ENCODE measurements at places on chromosomes 16 and 17.

DNA sequence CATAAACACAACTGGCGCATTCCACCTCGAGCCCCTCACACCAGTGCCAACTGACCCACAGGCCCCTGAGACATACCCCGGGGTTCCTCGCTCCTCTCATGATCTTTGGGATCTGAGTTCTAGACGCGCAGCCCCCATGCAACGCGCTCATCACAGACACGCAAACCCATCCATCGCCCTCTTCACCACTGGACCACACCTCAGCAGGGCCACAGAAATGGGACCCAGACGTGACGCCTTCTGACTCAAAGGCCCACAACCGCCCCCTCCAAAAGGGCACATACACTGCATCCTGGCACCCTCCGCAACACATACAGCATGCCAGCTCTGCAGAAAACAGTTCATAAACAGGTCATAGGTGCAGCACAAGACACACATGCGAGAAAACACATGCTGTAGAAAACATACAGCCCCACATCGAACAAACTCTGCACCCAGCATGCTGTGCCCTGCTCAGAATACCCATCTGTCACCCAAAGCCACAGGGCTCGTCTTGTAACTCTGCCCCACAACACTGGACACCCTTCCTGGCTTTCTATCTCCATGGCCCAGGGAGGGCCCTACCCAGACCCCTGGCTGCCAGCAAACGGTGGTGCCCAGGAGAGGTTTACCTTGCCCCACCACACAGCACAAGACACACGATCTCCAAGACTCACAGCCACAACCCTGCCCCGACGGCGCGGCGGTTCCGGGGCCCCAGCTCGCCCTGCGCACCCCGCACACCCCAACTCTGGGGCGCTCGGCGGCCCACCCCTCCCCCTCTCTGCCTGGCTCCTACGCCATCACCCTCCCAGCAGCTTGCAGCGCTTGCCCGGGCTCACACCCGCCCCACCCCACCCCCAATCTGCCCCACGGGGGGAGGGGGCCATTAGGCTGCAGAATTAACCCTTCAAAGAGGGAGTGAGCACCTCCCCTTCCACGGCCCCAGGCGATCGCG lies 887 bp downstream of the ZBTB4 start:
- no peak for DNase-seq

GRCh38 chr16:73069581-73070262 lies 21.8 kb upstream of the ZFHX3 start:
- DNase-seq = no peak

DNA sequence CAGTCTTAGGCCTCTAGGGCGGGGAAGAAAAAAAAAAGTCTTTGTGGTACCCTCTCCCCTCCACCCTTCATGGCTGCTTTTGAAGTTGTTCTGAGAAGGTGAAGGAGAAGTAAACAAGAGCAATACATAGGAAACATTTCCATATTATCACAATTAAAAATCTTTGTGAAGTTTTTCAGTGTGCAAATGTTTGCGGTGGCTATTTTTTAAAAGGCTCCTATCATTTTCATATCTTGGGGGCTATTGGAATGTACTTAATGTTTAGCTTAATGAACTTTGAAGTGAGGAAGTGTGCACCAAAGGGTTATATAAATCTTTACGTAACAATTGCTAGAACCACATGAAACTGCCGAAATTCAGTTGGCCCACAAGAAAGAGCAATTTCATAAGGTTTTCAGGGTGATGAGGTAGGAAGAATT lies 7.6 kb downstream of the NOL11 start:
- DNase-seq = no peak

GRCh38 chr16:83328936-83329335 lies 478.8 kb upstream of the HSBP1 start:
- no peak for DNase-seq

DNA sequence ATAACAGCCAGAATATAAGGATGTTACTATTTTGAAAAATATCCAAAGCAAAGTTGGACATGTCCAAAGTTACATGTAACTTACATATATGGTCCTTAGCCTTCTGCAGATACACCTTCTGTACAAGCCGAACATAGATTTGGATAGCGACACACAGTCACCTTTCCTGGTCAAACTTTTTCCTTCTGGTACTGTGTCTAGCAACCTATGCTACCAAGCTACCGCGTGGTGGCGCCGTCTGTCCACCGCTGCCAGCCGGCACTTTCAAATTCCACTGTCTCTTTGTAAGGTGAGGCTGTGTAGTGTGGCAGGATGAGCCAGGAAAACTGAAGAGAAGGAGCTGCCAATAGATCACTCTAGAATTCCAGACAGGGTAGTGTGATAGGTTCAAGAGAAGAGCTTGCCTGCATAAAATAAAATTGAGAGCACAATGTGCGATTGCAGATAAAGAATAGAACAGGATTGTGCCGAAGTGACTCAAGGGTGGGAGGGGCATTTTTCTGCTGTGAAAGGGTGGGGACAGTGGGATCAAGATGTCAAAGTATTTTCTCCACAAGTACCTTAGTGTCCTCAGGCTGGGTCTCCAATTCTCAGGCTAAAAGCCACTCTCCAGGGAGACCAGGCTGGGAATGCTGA lies 366.9 kb downstream of the SLC39A11 start:
- DNase-seq = peak; percentile 51

DNA sequence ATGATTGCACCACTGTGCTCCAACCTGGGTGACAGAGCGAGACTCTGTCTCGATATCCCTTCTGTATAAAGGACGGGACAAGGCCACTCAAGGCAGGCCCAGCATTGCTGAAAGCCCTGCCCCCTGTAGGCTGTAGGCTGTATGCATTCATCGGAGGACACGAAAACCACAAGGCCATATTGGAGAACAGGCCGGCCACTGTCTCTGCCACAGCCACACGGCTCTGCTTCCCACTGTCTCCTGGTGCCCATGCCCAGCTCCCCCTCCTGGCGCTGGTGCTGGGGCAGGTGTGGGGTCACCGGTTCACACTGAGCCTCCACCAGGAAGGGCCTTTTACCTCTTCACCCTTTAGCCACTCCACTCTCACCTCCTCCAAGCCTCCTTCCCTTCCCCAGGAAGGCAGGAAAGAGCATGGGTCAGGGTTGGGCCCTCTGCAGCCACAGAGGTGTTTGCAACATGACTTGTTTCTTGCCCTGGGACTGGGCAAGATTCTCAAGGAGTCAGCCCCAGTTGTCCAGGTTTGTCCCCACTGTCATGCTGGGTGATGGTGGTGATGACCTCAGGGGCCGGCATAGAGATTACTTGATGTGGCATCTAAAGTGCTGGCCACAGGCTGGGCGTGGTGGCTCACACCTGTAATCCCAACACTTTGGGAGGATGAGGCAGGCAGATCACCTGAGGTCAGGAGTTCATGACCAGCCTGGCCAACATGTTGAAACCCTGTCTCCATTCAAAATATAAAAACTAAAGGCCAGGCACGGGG lies 5.3 kb upstream of the NTN3 start:
- no peak for DNase-seq

DNA sequence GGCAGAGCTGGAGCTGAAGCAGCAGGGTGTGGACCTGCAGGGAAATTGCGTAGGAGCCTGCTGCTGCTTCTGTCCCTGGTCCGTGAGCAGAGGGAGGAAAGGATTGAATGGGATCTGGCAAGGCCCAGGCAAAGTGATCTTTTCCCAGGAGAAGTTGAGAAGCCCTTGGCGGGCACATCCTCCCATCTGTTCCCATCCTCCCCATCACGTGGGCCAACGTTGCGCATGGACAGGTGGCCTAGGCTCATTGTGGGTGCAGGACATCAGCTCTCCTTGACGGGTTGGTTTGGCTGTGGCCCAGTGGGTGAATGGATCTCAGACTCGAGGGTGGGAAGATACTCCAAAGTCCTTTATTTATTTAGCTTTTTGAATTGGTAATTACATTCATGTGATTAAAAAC lies 29.4 kb upstream of the POLR3E start:
- no peak for DNase-seq

- no peak for DNase-seq
These were observed 31.2 kb downstream of the CDH3 start for GRCh38 chr16:68676113-68676860.

- no peak for DNase-seq
These were observed 684.1 kb upstream of the C16orf82 start for GRCh38 chr16:26382586-26382985.

DNA sequence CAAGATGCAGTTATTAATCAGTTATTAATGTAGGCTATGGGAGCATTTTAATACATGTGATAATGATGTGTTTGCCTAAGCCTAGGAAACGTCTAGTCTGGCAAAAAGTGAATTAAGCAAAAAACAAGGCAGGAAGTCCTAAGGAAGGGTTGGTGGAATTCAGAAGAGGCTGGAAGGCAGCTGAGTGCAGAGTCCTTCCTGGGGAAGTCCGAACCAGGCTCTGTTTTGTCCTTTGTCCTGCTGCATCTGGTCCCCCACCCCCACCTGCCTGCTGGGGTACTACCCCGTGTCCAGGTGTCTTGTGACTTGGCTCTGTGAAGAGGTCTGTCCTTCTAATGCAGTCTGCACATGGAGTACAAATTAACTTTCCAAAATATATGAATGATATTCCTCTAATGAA lies 1.5 kb upstream of the MYH10 start:
- peak; percentile 46 for DNase-seq

- DNase-seq = no peak
These were observed 28.1 kb upstream of the ADAMTS18 start for GRCh38 chr16:77462894-77463293.

- DNase-seq = no peak
These were observed 293.2 kb upstream of the MON1B start for GRCh38 chr16:76897816-76898215.

- no peak for DNase-seq
These were observed 14.1 kb downstream of the CFAP20 start for GRCh38 chr16:58114827-58115825.

GRCh38 chr17:38352245-38353085 lies 821 bp downstream of the SOCS7 start:
- DNase-seq = no peak

- no peak for DNase-seq
These were observed 9.1 kb downstream of the NAGPA start for GRCh38 chr16:5024632-5025031.

DNA sequence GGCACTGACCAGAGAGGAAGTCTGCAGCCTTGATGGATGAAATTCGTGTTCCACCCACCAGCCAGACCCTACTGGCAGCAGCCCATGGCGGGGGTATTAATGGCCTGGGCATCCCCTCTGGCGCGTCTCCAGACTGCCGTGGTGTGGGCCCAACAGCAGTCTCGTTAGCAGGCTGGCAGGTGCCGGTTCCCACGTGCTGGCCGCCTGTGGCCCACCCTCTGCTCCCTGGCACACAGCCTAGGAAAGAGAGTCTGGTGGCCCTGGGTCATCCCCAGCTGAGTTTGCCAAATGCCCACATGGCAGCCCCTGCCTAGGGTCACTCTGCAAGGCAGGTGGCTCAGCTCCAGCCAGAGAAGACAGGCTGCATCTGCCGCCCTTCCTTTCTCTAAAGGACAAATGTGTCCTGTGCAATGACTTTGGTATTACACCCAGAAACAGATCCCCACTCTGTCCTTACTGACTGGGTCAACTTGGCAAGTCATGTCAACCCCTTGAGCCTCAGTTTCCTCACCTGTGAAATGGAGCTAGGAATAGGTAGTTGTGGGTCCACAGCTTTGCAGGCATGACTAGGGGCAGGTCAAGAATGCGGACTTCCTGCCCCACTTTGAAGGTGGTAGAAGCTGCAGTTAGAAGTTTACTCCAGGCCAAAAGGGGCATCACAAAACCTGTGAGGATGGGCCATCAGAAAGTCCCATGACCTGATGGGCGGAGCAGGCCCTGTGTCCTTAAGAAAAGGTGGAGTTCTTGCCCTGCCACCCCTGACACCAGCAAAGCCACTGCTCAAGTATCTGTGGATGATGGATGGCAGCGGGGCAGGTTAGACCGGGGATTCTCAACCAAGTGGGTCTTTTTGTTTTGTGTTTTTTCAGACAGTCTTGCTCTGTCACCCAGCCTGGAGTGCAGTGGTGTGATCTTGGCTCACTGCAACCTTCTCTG lies 76.6 kb downstream of the ABCC6 start:
- DNase-seq = no peak

GRCh38 chr17:43810823-43811222 lies 22.1 kb downstream of the MPP3 start:
- no peak for DNase-seq

DNA sequence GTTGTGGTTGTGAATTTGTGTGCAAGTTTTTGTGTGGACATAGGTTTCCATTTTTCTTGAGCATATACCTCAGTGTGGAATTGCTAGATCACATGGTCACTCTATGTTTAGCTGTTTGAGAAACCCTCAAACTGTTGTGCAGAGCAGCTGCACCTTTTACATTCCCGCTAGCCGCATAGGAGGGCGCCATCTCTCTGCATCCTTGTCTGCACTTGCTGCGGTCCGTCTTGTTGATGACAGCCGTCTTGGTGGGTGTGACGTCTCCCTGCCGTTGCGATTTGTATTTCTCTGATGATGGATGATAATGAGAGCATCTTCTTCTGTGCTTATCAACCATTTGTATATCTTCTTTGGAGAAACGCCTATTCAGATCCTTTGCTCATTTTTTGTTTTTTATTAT lies 25.1 kb upstream of the IL17C start:
- no peak for DNase-seq

- no peak for DNase-seq
These were observed 156.4 kb upstream of the CCL2 start for GRCh38 chr17:34098699-34099098.

- DNase-seq = no peak
These were observed 14.9 kb downstream of the WNT9B start for GRCh38 chr17:46866325-46866724.

- DNase-seq = no peak
These were observed 21.1 kb downstream of the ARHGAP23 start for GRCh38 chr17:38449364-38449763.

GRCh38 chr16:63462316-63462715 lies 1426.1 kb upstream of the CDH8 start:
- DNase-seq = no peak

- DNase-seq = no peak
These were observed 4.9 kb downstream of the KRT27 start for GRCh38 chr17:40777459-40777858.

Data from left kidney (tissue), 8 donors.